ENCODE measurements at places on chromosomes 11 and 22. TPM values are rescaled to one million over a fixed set of nuclear protein-coding genes. Genes with fewer than 3 reads are reported as not detected.

C11orf91 gene
- total RNA-seq: 1.3 TPM

OR51E2 gene
- 0.23 TPM for total RNA-seq

LMO1 gene
- total RNA-seq: not detected

PPME1 gene
- 30.0 TPM for total RNA-seq

DLG2 gene
- 17.2 TPM for total RNA-seq

MMP12 gene
- total RNA-seq: not detected

GRCh38 chr11:94658386-94658785, 91.2 kb downstream of the PIWIL4 start:
- no peak for DNase-seq

- DNase-seq: no peak
These were observed 741.7 kb downstream of the NELL1 start for GRCh38 chr11:21411104-21411503.

DNA sequence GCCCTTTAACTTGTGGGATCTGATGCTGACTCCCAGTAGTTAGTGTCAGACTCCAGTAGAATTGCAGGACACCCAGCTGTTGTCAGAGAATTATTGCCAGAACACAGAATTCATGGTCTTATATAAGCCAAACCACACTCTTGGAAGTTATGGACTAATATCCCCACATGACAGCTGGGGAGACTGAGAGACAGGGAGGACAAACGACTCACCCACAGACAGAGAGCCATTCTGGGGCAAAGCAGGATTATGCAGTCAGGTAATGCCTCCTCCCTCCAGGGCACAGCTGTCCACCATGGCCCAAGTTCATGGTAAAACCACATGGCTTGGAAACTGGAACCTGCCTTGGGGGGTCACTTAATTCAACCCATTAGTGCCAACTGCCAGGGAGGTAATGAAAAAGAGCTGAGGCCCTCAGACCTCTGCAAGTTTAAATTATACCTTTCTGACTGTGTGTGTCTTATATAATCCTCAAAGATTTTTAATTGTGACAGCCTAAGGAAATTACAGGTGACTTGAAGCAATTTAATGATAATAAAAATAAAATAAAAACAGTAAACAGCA, 299.5 kb downstream of the BUD13 start:
- no peak for DNase-seq

GRCh38 chr22:44463151-44463550, 34.9 kb downstream of the RTL6 start:
- DNase-seq: no peak

DNA sequence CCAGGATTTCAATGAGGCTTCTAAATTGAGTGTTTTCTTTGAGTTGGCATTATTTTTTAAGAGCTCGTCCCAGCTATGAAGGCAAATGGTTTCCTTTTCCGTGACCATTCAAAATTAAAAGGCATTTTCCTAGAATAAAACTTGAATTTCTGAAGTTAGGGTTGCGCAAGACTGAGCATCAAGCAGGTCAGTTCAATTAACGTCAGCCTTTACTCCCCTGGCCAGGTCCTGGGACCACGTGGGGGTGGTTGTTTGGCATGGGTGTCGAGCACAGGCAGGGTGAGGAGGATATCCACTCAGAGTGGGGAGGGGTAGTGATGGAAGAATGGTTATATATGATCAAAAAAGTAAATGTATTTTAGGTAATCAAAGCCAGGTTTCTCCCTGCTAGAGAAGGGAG, 43.4 kb upstream of the TSKU start:
- no peak for DNase-seq

GRCh38 chr11:120931057-120931779, 92.7 kb upstream of the TBCEL start:
- DNase-seq: peak; percentile 59

GRCh38 chr11:122749005-122749687, 89.2 kb upstream of the CRTAM start:
- no peak for DNase-seq

DNA sequence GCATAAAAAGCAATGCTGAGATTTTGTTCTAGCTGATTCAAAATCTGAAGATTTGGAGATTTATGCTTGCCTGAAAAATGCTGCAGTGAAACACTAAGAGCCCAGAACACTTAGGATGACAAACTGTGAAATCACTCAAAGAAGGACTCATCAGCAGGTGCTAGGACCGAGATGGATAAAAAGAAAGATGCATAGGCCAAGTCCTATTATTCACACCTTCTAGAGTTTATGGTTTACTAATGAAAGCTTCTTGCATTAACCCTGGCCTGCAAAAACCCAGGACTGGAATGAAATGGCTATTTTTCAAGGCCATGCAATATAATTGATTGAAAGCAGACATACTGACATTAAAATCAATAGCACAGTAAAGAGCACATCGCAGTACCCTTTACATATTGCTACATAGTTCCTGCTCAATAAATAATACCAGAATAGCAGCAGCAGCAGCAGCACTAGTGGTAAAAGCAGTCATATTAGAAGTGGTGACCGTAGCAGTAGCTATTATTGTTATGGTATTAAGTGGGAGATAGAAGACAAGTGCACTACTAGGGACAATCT, 161.7 kb downstream of the RAB38 start:
- DNase-seq: no peak

DNA sequence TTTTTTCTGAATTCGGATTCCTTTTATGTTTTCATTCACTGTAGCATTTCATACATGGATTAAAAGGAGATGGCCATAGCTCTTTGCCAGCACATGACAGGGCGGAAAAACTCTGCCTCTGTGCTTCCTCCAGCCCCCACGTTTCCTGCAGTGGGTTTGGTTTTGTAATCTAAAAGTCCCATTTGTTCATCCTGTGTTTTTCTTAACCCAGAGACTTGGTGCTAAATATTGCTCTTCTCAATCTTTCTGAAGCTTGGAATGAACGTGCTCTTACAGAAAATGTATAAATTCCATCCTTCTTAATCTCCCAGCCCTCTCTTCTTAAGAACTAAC, 89.9 kb downstream of the PPP6R3 start:
- no peak for DNase-seq

DNA sequence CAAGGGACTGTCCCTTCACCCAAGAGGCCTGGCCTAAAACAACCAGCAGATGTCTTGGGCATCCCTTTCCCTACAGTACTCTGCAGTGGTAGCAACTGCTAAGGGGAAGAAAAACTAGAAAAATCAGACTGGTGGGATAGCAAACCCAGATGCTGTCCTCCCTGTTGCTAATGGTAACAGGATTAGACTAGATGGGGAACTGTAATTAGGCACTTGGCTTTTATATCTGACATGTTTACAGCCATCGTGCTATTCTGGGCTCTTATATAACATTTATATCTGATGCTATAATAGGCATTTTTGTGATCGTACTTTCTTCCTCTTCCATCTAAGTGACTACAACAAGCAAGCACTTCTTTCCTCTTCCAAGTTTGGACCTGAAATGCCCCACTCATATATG, 316.7 kb downstream of the DLG2 start:
- DNase-seq: no peak

DNA sequence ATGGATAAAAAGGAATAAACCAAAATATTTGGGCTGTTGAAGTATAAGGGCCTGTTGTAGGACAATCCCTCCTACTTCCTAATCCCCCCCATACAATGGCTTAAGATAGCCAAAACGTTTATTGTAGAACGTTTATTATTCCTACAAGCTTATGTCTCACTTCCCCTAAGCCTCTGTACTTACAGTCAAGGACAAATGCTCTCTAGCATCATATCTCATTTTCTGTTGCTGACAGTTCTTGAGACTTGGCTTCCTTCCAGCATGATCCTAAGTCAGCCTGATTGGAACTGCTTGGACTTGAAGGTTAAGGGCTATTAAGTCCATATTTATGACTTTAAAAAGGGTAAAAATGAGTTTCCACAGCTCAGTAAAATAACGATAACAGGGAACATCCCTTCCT, 8.8 kb downstream of the MISFA start:
- no peak for DNase-seq

GRCh38 chr22:42745118-42745517, 24.4 kb upstream of the A4GALT start:
- DNase-seq: no peak

DNA sequence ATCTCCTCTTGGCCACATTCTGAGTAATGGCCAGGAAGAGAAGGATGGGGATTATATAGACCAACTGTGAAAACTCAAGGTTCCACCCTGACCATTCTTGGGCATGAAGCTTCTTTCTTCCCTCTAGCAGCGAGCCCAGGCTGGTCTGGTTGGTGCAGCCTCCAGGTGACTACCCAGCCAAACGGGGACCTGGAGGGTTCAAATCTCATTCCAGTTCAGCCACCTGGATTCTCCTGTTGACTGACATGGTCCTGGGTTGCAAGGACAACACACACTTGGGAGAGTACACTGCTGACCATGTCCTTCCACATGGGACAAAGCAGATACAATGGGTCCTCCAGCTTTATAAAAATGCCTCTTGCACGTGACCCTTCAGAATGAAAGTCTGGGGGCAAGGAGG, 67.0 kb downstream of the SHANK2 start:
- no peak for DNase-seq

DNA sequence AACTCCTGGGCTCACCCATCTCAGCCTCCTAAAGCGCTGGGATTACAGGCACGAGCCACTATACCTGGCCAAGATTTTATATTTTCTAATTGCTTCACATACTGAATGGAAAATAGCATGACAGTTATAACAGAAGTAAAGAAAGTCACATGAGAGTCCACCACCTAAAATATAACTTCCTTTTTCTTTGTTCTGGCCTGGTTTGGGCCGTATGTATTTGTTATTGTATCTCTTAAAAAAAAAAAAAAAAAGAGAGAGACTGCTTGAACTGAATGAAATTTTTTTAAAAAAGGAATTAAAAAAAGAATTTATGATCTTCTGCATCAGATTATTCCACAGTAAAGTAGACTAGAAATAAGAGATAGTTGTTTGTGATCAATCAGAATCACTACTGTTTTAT, 86.0 kb upstream of the GRIK4 start:
- no peak for DNase-seq

- no peak for DNase-seq
These were observed 21.5 kb downstream of the ETS1 start for GRCh38 chr11:128565881-128566280.

All from posterior vena cava (tissue), 2 donors.